Psoas muscle (tissue), 8 donors: ENCODE measurements at places on chromosomes 12 and 14. TPM values are rescaled to one million over a fixed set of nuclear protein-coding genes. Genes with fewer than 3 reads are reported as not detected.
A peak's percentile ranks its signal among the peaks of the same experiment; 100 is the strongest.

- no peak overlapping the region for H3K27ac ChIP-seq
- no peaks in the 10 kb centered on the region for H3K4me1 ChIP-seq
- H3K36me3 ChIP-seq, result no peaks in the 10 kb centered on the region
- DNase-seq, result no peak
Measured at GRCh38 chr12:15446807-15447206, 124.5 kb downstream of the PTPRO start.

Gene AGAP2
- polyA plus RNA-seq, result 2.9 TPM

DNA sequence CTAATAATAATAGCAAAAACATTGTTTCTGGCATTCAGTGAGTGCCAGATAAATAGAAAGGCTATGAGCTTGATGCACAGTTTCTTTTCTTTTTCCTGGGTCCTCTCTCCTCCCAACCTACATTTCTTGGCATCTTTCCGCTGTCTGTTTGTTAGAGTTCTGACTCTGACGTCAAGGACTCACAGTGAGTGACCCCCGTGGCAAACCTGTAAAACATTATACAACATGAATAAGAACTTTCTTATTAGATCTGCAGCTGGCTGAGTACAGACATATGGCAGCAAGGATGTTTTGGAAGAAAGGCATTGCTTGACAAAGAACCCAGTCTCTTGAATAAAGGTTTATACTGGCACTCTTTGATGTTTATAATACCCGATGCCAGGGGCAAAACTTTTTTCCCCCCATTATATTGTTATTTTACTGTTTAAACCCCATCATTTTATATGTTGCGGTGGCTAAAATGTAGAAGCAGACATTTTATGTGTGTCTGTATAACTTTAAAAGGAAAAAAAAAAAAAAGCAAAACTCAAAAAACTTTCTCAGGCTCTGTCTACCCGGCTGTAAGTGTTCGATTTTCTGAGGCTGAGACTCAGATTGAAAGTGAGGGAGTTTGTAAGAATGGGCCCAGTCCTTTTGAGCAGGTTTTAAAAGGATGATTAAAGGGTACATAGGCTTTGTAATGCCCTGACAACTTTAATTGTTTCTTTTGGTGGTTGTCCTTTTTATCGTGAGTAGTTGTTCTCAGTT is 159.3 kb downstream of the PDE3A start:
- H3K27ac ChIP-seq, result no peak overlapping the region
- H3K4me1 ChIP-seq, result no peaks in the 10 kb centered on the region
- H3K36me3 ChIP-seq, result no peaks in the 10 kb centered on the region
- no peaks in the 10 kb centered on the region for H3K27me3 ChIP-seq
- no peak overlapping the region for H3K4me3 ChIP-seq
- no peak for DNase-seq

GRCh38 chr12:118038137-118038536 is 21.6 kb downstream of the RFC5 start:
- no peak overlapping the region for H3K27ac ChIP-seq
- H3K36me3 ChIP-seq, result peaks cover 11% of the 10 kb centered on the region
- no peak for DNase-seq
- H3K27me3 ChIP-seq, result no peaks in the 10 kb centered on the region
- H3K4me1 ChIP-seq, result no peaks in the 10 kb centered on the region

DNA sequence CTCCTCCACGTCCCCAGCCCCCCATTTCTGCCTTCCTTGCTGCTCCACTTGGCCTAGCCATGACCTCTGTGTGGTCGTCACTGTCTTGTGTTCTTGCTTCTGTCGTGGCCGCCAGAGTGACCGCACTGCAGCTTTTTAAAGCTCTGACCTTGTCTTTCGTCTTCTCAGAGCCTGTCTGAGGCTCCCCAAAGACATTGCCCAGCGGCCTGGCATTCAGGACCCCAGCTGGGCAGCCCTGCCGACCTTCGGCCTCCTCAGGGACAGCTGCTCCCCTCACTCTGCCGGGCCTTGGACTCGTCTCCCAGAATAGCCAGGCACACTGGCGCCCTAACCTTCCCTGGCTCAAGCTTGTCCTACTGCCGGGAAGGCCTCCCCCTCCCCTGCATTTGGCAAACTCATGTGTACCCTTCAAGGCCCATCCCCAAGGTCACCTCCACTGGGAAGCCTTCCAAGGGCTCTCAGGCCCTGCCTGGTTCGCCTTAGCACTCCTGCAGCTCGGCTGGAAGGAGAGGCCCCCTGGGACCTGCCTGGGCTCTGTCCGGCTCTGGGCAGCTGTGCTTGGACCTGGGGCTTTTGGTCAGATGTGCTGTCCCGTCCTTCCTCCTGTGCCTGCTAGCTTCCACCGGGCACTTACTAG is 15.7 kb upstream of the DLK1 start:
- DNase-seq, result peak; percentile 34
- H3K4me1 ChIP-seq, result no peaks in the 10 kb centered on the region
- H3K36me3 ChIP-seq, result no peaks in the 10 kb centered on the region

Gene PTCSC3
- not detected for polyA plus RNA-seq

Gene ZDHHC22
- not detected for polyA plus RNA-seq
